ENCODE measurements at places on chromosomes 2 and 18.

DNA sequence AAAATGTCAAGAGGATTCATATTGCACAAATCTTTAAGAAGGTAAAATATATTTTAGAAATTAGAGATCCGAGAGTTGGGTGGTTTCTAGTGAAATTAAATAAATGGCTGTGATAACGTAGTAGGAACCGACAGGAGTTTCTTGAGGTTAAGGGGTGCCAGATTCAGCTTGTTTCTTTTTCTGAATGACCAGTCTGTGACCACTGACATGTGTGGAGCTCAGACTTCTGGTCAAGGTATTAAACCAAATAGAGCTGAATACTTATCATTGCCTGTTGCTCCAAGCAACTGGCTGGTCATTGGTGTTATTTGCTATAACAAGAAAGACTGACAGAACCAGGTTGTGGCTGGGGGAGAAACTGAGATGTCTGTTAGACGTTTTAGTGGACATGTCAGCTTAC is 408.2 kb upstream of the HS6ST1 start:
- no peak for DNase-seq

GRCh38 chr2:175580652-175581051 is 399.1 kb upstream of the ATP5MC3 start:
- DNase-seq: no peak

- no peak for DNase-seq
These were observed 25.5 kb downstream of the TMEM247 start for GRCh38 chr2:46504685-46505471.

- peak; percentile 1 for DNase-seq
These were observed 5.4 kb downstream of the HS6ST1 start for GRCh38 chr2:128313091-128313836.

GRCh38 chr18:63832470-63832869 is 55.0 kb upstream of the SERPINB2 start:
- DNase-seq: no peak

DNA sequence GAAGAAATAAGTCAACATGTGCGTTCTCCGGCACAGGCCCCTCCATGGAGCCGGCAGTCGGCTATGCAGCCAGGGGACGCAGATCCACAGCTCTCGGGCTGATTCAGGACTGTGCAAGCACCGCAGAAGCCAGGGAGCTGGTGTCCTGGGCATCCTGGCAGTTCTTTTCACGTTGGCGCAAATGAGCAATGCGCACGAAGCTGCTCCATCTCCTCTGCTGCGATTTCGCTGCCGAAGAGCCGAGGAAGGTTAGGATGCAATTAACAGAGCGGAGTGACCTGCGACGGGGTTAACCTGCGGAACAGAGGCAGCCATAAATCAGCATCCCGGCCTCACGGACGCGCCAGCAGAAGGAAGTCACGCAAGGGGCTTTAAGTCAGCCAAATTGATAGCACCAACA is 107.1 kb upstream of the POU3F3 start:
- no peak for DNase-seq

GRCh38 chr2:230600285-230600684 is 112.4 kb upstream of the CAB39 start:
- no peak for DNase-seq

- DNase-seq: no peak
These were observed 24.0 kb downstream of the ZNF385B start for GRCh38 chr2:179837408-179837807.

DNA sequence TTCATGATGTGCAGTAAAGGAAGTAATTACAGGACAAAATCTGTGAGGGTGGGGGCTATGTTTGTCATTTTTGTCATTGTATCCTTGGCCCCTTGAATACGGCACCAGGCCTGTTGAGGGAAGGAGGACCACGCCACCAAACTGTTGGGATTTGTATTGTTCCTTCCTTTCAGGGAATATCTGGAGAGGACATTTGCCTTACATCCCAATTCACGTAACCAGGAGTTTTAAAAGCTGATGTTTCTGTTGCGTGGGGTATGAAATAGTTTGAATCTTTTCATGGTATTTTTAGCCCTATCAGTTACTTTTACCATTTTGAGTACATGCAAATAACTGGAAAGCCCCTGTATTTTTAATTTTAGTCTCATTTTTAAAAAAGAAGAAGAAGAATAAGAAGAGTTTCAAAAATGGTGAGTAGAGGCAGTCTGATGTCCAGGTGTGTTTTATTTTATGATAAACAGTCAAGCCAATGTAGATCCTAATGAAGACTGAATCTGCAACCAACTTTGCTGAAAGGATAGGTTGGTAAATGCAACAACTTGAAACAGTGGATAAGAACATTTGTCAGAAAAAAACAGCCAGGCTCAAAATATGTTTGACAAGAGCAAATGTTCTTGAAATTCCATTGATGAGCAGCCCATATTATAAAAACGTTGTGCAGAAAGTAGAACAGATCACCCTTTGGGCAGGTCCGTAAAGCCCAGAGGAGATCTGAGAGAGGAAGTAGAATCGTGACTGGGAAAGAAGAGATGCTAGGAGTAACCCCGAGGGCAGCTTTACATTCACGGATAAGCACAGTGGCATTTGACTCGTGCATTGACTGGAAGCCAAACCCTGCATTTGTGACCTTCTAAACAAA is 54.5 kb downstream of the RASGRP3 start:
- DNase-seq: no peak

DNA sequence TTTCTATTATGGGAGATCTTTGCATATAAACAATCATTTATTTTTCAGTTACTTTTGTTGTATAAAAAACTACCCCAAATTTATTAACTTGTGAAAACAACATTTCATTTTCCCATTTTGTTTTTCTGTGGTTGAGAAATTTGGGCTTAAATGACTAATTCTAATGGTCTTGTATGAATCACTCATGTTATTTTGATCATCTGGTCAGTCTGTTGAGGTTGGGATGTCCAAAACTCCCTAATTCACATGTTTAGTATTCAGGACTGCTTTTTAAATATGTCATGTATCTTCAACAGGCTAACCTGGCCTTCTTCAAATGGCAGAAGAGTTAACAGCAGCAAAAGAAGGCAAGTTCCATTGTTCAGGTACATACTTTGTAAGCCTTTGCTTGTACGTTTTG is 788.1 kb downstream of the TRIB2 start:
- no peak for DNase-seq

DNA sequence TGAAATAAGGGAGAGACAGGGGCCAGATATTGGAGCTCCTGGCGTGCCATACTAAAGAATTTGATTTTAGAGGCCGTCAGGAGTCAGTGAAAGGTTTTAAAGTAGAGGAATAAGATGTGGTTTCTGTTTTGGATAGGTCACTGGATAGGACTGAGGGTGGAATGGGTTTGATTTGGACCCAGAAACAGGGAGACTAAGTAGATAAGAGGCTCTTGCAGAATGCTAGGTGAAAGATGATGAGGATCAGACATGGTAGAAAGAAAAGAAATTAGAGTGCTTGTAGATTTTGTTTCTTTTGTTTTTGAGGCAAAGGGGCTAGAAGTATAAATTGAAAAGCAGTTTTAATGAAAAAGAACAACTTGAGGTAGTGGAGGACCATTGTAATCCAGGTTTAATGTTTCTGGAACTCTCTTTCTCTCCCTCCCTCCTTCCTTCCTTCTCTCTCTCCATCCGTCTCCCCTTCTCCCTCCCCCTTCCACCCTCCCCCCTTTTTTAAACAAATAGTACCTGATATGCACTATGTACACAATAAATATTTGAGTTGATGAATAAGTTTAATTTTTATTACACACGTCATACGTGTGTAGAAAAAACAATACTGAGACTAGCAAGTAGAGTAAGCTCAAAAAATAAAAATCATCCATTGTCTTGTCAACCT is 1.9 kb downstream of the NDUFV2 start:
- no peak for DNase-seq

DNA sequence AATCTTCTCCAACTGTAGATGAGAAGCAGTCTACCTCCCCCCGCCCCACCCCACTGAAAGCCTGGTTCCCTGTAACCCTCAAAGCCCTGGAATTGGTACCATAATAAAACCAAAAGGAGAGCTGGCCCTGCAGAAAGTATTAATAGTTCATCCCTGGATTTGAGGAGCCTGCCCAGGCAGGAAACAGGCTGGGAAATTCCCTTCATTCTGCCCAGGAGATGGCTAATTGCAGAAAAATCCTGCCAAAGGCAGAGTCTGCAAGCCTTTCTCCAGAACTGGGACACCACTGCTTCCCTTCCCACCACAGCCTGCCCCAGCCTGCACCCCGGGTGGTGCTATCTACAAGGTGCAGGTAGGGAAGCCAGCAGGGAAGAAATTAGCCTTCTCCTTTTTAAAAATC is 16.3 kb downstream of the GKN2 start:
- no peak for DNase-seq

DNA sequence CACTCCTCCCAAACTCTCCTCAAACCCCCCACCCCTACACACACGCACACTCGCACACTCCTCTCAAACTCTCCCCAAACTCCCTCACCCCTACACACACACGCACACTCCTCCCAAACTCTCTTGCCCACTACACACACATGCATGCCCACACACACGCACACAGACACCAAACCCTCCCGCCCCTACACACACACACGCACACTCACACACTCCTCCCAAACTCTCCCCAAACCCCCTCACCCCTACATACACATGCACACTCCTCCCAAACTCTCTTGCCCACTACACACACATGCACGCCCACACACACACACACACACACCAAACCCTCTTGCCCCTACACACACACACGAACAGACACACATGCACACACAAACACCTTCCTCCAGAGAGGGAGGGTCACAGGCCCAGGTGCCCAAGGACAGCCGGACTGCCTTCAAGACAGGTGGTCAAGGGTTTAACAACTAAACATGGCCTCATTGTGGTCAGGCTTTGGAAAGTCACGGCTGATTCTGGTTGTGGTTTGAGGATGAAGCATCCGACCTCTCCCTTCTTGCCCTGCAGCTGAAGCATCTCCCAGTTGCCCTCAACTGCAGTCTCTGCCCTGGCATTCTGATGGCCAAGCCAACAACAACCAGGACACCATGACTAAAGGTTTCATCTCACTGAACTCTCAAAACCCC is 72.3 kb upstream of the SNTG2 start:
- no peak for DNase-seq

GRCh38 chr18:12422936-12423335 is 15.2 kb downstream of the PRELID3A start:
- no peak for DNase-seq

- no peak for DNase-seq
These were observed 35.1 kb downstream of the SOX11 start for GRCh38 chr2:5727235-5727634.

DNA sequence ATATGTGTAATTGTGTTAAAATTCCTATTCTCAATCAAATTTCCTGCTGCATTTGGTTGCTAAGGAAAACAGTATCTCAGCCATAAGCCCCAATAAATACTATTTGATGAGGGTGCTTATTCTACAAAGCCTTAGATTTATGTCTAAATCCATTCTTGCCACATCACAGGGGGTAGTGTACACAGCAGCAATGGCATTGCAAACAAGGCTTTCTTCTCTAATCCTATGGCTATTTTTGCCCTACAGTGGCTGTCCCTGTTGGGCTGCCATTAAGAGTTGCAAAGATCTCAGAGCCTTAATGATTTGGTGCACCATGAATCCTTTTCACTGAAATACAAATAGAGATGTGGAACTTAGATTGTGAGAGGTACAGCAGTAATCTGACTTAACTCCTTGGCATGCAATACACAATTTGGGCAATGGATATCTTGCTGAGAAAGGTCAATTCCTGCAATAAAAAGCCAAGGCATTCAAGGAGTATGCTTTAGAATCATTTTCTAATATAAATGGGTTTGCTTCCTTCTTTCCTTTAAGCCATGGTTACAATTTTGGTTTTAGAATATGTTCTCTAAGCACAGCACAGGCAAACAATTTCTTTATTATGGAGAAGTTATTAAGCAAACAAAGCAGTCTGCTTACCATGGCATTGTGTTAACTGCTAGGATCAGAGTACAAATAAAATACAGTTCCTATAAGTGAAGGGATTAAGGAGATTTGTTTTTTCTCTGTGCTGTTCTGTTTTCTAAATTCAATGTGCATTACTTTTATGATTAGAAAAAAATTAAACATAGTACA is 69.8 kb upstream of the CD302 start:
- DNase-seq: no peak

DNA sequence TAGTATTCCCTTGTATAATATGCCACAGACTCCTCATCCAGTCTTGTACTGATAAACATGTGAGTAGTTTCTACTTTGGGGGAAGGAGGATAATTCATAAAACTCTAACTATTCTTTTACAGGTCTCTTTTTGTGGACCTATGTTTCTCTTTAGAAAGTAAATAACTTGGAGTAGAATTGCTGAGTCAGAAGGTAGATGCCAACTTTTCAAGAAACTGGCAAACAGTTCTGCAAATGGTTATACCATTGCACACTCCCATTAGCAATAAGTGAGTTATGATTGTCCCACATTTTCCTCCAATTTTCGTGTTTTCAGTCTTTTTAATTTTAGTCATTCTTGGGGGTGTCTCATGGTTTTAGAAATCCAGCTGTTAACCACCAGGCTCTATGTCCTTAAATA is 477.2 kb upstream of the LRRTM4 start:
- no peak for DNase-seq

GRCh38 chr2:12417786-12418185 is 298.9 kb upstream of the TRIB2 start:
- no peak for DNase-seq

DNA sequence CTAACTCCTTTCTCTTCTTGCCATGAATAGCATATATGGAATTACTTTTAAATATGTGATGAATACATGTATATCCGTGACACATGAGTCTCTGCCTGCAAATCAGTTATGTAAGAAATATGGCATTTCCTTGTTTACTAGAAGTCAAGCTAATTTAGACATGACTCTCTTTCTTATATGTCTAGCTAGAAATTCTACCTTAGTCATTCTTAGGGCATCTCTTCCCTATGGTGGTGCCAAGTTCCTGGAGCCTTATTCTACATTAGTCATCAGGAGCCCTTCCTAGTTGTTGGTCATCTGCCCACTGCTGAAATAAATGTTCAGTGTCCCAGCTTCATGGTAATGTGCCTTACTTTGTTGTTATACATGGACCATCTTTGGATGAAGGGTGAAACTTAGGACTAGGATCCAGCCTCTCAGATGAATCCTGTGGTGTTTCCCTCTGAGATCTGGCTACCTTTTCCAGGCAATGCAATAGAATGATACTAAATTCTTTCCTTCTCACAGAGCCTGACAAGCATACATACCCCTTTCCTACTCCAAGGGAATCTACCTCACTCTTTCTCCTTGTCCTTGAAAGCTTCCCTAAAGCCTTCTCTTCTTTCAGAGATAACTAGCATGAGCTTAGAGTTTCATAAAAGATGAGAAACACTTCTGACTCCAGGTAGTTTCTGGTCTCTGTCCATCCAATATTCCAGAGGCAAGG is 415.3 kb upstream of the VWC2L start:
- no peak for DNase-seq

- DNase-seq: no peak
These were observed 11.7 kb upstream of the ACYP2 start for GRCh38 chr2:54103454-54104314.

Data from stimulated activated effector memory CD8-positive, alpha-beta T cell treated with anti-CD3 and anti-CD28 coated beads, Interleukin-12 subunit alpha, Interleukin-12 subunit beta, amount 100 ng/mL, for 72 hours (primary cell).